ENCODE measurements at places on chromosomes 7 and 10.

DNA sequence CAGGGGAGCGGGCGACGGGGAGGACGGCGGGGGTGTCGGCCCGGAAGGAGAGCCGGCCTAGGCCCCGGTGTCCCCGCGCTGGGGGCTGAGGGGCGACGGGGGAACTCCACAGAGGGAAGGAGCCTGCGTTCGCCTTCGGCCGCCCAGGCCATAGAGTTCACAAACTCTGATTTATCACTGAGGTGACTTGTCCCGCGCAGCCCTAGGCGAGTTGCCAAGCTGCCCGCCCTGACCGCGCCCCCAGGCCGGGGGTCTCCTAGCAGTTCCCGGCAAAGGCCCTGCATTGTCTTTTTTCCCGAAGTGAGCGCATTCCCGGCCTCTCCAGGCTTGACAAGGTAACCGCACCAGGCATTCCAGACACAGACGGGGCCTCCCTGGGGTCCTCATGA is 2.9 kb upstream of the NKX6-2 start:
- DNase-seq, result no peak

DNA sequence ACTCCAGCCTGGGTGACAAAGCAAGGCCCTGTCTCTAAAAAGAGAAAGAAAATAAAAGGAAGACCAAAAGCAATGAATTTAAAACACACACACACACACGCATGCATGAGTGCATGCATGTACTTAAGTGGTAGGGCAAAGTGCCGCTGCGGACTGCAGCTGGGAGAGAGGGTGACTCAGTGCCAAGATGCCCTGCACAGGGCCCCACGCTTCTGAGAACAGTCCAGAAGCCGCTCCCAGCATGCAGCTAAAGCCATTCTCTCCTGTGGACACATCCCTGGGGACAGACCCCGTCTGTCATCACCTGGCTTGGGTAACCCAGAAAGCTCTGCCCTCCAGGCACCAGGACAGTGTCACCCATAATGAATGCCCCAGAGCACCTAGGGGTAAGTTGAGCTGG is 61.0 kb upstream of the MYL10 start:
- DNase-seq, result no peak

- no peak for DNase-seq
These were observed 42.6 kb upstream of the MYL10 start for GRCh38 chr7:101671371-101672356.

DNA sequence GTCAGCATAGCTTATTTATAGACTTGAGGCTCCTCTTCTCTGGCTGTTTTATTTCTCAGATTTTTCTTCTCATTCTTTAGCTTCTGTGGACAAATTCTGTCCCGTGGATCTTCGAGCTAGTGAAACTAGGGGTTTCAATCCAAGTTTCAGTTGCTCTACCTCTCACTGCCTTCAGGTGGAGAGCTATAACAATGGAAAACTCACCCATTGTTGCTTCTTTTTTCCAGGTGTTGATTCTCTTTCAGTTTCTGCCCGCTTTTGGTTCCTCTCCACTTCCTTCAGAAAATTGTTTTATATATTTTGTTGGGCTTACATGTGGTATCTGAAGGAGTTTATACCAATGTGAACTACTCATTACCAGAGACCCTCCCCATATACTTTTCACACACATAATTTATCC is 266.1 kb downstream of the TCF7L2 start:
- DNase-seq, result no peak

- no peak for DNase-seq
These were observed 18.9 kb upstream of the NRP1 start for GRCh38 chr10:33353334-33353733.

- no peak for DNase-seq
These were observed 105.3 kb downstream of the SKAP2 start for GRCh38 chr7:26759108-26759507.

DNA sequence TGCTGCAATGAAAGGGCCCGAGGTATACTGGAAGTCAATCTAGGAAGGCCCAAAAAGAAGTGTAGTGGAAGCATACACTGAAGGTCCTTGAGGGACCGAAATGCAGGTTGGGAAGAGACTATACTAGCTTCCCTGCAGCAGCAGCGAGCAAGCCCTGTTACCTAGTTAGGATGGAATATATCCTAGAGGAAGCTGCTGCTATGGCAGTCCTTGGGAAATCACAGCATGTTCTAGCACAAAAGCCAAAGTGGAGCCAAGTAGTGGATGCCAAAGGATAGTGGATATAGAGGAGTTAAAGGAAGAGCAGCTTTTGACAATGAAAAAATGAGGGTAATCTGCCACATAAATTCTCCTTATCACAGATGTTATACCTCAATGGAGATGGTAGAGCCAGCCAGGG is 123.8 kb upstream of the STARD3NL start:
- no peak for DNase-seq

DNA sequence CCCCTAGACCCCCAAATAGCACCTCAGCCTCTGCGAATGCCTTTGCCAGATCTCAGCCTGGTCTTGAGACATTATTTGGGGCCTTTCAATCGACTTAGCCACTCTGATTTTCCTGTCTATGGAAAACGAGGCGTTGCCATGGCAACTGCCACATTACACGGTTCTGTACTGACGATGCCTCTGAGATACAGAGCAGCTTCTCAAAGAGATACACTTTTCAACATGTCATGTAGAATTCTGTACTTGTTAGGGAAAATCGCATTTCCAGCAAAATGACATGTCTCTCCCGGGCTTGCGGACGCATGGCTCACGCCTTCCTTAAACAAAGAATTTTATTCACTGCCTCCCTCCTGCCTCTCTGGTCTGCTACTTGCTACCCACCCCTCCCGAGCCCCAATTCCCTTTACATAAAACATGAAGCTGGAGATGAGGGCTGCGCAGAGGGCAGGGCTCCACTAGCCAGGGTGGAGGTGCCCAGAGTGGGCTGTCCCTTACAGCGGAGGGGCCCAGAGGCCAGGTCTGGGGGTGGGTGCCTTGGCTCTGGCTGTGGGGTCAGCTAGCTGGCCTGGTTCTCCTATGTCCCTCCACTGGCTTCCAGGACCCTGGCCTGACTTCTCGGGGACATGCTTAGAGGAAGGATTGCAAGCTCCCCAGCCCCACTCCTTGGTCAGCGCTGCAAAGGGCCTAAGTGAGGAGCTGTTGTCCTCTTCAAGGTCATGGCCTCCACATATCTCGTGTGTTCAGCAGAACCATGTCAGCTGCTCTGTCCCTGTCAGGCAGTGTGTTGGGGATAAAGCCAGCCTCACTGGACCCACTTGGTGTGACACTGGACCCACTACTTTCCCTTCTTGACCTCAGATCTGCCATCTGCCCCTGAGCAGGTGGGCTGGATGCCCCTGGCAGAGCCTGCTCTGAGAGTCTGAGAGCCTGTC is 342.5 kb downstream of the RPS24 start:
- no peak for DNase-seq

- no peak for DNase-seq
These were observed 12.5 kb upstream of the ZNF487 start for GRCh38 chr10:43424416-43424815.

GRCh38 chr7:130379921-130380860 is at the start of gene CPA1:
Gene CPA1, plus strand, starts transcription at chr7:130380494. Its CDS starts 27 bp downstream, at chr7:130380521.
- no peak for DNase-seq

GRCh38 chr10:13815756-13816155 is 229.0 kb downstream of the PRPF18 start:
- DNase-seq, result no peak
